ENCODE measurements at places on chromosomes 1 and 21.

GRCh38 chr1:230087028-230087716, 20.1 kb downstream of the GALNT2 start:
- no peak for DNase-seq

- no peak for DNase-seq
Measured at GRCh38 chr1:243916160-243916559, 66.1 kb upstream of the AKT3 start.

- DNase-seq, result peak; percentile 19
Measured at GRCh38 chr1:160874935-160875334, 10.0 kb downstream of the ITLN1 start.

- DNase-seq, result no peak
Measured at GRCh38 chr1:29761159-29761928, 525.0 kb downstream of the PTPRU start.
